NCI-H1092 (cell line): ENCODE measurements at places on chromosomes 12 and 14.

- DNase-seq = no peak
Measured at GRCh38 chr12:67993143-67993542, 3.9 kb downstream of the IFNG-AS1 start.

GRCh38 chr12:67989184-67989920 lies at the start of gene IFNG-AS1:
IFNG-AS1 (plus strand) TSS chr12:67989447.
- DNase-seq = no peak

GRCh38 chr14:64217308-64217707 lies 76.9 kb downstream of the ESR2 start:
- no peak for DNase-seq

GRCh38 chr12:70507442-70507841 lies 129.8 kb downstream of the PTPRB start:
- DNase-seq = no peak

DNA sequence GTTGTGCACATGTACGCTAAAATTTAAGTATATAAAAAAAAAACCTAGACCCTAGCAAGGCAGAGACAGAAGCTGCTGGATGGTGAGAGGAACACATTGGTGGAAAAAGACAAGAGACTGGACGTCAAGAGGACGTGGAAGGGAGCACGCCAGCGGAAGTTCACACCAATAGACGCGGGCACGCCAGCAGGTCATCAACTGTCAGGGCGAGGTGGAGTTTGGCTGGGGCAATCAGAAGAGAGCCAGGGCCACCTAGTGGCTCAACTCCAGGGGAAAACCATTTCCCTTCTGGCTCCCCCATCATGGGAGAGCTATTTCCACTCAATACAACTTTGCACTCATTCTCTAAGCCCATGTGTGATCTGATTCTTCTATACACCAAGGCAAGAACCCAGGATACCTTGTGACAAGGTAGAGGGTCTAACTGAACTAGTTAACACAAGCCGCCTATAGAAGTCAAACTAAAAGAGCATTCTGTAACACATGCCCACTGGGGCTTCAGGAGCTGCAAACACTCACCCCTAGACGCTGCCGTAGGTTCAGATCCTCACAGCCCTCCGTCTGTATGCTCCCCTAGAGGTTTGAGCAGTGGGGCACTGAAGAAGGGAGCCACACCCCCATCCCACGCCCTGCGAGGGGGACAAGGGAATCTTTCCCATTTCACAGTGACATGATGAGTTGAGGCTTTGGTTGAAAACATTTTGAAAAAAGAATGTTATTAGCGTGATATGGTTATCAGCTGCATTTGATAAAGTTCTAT lies 702.7 kb downstream of the TMTC2 start:
- no peak for DNase-seq

GRCh38 chr12:121792607-121793439 lies 665 bp downstream of the RHOF start:
- DNase-seq = no peak

GRCh38 chr14:93183596-93184317 lies 940 bp downstream of the MOAP1 start:
- DNase-seq = no peak

DNA sequence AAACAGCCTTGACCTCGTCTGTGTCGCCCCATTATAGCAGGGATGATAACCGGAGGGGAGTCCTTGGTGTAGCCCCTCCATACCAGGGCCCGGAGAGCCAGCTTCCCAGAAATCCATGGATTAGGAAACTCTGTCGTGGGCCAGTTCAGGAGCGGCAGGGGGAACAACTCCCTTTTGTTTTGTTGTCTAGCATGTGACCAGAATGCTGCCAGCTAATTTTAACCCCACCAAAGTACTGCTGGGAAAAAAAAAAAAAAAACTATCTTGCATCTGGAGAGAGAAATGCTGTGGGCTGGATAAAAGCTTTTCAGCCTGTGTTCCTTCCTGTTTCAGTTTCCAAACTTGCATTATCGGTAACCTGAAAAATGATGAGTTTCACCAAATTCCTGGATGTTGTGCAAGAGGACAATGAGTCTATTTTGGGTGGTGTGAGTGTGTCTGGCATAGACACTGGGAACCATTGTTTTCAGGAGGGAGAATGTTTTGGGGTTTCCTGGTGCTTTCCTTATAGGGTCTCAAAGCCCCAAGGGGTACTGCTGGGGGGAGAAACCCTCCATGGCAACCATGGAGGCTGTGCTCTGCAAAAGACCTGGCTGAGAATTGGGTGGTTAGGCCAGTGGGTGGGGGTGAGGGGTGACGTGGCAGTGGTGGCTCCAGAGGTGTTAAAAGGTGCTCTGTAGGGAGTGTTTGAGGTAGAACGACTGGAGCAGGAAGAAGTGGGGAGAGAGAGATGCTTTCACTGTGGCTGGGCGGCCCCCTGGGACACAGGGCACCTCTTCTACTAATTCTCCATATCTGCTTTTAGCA lies 14.9 kb upstream of the IRF2BPL start:
- DNase-seq = no peak

DNA sequence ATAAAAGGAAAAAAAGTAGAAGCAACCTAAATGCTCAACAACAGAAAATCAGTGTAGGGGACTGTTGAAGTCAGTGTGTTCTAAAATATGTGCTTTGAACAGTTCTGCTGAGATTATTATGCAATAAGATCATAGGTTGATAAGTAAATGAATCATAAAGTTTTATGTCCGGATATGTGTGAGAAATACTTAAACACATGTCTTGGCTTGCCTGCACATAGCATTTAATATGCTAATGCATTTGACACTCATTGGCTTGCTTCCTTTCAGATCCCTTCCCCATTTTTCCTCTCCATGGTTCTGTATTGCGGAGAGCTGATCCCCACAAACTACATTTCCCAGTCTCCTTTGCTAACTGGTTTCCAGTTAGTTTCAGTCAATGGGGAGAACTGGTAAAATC lies 573.8 kb upstream of the TBX3 start:
- DNase-seq = no peak

- DNase-seq = no peak
Measured at GRCh38 chr14:67239582-67239981, 1.7 kb upstream of the PALS1 start.

GRCh38 chr12:113016796-113017195 lies 38.5 kb downstream of the OAS2 start:
- DNase-seq = no peak

GRCh38 chr14:49545716-49546115 lies 40.5 kb downstream of the RPS29 start:
- DNase-seq = no peak

- no peak for DNase-seq
Measured at GRCh38 chr14:61388173-61388975, 67.0 kb downstream of the PRKCH start.

DNA sequence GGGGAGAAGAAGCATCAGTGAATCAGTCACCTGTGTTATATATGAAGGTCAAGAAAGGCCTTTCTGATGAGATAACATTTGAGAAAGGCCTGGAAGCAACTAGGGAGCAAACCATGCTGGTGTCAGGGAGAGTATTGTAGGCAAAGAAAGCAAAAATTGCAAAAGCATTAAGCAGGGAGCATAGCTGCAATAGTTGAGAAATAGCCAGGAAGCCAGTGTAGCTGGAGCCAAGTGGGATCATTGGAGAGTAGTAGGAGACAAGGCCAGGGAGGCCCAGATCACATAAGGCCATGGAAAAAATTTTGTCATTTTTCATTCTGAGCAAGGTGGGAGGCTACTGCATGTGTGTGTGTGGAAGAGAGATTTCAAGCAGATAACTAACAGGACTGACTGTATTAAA lies 18.8 kb upstream of the MAGOHB start:
- no peak for DNase-seq

GRCh38 chr12:6016756-6017155 lies 71.7 kb upstream of the ANO2 start:
- DNase-seq = no peak

DNA sequence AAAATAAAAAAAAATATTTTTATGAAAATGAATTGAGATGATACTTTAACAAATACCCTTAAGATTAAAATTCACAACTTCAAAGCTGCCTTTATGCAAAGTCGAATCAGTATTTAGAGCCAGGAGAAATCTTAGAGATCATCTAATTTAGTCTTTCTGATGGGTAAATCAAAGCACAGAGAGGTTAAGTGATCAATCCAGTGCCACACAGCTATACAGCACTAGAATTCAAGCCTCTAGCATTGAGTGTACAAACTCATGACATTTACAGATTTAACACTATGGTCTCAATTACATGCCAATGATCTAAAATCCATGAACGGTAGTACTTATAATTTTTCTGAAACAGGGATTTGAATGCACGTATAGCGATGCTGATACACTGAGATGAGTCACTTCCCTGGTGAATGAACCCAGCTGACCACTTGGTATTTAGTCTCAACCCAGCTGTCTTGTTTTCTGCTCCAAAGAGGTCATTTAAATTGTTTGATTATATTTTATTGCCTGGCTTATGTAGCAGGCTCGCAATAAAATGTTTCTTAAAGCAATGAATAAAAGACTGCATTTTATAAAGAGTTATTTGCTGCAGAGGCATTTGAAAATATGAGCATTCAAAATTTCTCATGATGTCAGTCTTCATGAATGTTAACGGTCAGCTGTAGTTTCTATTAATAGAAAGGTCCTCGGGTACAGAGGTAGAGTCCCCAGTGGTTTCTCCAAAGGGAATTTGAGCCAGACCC lies 152.4 kb upstream of the PRICKLE1 start:
- DNase-seq = no peak

GRCh38 chr12:2980630-2981029 lies 21.4 kb downstream of the TEAD4 start:
- DNase-seq = no peak

GRCh38 chr12:2833327-2833726 lies 1.5 kb downstream of the NRIP2 start:
- no peak for DNase-seq

DNA sequence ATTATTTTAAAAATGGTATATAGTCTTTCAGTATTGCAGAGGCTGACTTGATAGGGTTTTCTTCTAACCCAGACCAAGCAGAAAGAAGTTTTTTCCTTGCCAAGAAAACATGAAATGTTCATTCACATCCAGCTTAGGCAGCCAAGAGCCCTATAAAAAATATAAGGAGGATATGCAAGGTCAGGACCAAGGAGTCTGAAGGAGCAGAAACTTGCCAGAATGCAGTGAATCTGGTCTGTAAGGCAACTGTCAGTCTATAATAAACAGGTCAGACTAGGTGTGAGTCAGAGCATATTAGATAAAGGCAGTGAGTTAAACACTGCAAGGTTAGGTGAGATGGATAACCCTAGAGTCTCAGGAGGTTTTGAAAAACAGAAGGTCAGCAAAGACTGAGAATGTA lies 645.5 kb downstream of the C12orf50 start:
- DNase-seq = no peak

- DNase-seq = no peak
Measured at GRCh38 chr14:99561864-99562263, 42.1 kb downstream of the CCDC85C start.

DNA sequence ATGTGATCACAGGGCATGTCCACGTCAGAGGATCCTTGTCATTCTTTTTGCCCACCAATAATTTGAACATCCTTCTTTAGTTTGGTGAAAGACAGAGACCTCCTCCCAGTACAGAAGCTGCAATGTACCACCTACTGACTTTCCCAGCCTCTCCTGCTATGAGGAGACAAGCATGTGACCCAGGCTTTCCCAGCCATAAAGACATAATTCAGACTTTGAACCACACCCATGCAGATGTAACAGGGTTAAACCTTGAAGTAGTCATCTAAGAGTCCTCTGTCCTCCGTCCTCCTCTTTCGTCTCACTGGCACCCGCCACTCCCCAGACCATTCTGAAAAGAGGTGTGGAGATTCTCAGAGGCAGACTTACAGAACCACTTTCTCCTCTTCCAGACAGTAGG lies 120.8 kb downstream of the KCNK10 start:
- DNase-seq = no peak

DNA sequence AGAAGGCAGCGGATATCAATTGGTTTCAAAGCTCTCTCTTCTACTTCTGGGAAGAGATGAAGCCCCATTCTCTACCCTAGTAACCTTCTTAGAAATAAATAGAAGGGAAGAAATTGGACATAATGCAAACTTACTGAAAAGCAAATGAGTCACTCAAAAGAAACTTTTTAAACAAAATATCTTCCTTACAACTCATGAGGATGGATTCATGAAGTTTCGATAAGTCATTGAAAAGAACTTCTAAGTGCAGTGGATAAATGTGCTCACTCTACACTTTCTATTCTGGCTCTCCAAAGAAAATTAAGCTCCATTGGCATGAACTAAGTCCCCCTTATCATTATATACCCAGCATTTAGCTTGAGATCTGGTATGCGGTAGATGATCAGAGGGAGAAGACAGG lies 899.5 kb downstream of the RPS29 start:
- no peak for DNase-seq

DNA sequence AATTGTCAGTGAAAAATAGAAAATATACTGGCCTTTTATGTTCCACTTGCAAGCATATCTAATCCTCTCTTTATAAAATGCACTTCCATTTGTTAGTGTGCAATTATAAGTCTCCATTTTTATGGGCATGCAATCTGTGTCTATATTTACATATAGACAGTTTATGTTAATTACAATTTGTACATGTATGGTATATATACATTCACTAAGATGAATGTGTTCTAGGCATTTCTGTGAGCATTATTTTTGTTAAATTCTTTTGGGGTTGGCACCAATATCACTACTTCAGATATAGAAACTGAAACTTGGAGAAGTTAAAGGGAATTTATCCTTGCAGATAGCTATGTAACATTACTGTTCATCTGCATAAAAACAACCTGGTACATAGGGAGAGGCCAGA lies 470.8 kb upstream of the LMO3 start:
- no peak for DNase-seq

- DNase-seq = no peak
Measured at GRCh38 chr12:22982635-22983034, 357.7 kb downstream of the ETNK1 start.

DNA sequence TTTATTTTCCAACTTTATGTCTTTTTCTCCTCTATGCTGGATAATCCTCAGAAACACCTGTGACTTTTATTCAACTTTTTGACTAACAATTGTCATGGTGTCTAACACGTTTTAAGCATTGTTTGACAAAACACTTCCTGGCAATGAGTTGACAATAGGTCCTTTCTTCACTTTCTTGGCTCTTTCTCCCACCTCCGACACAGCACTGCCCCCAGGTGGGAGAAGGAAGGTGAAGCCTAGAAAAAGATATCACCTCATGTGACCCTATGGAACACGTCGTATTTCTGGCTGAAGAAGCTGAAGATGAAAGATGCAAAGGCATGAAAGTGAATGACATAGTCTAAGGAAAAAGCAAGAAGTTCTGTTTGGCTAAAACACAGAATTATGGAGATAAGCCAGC lies 430.0 kb downstream of the ETNK1 start:
- DNase-seq = no peak

- no peak for DNase-seq
Measured at GRCh38 chr12:132861558-132861957, 25.8 kb downstream of the CHFR start.

- DNase-seq = no peak
Measured at GRCh38 chr12:52091061-52091460, 11.6 kb downstream of the SMIM41 start.

GRCh38 chr14:99595034-99595433 lies 9.0 kb downstream of the CCDC85C start:
- no peak for DNase-seq

DNA sequence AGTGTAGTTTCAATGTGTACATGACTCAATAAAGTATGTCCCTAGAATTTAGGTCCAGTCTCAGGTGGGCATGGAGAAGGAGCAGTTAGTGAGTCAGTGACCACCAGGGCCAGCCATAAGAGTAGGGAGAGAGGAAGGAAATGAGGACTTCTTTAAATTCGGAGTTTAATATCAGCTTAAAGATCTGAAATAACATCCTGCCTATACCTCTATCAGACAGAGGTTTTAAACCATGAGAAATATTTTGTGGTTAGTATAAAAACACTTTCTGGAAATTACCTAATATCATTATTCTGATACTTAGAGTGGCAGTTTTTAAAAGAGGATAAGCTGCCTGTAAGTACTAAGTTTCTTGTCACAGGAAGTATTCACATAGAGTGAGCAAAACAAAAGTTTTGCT lies 61.7 kb upstream of the ST8SIA1 start:
- no peak for DNase-seq
